Femur (tissue), 1 donor: ENCODE measurements at places on chromosomes 6 and 20.

GRCh38 chr20:16011056-16011455 is 562.2 kb downstream of the KIF16B start:
- DNase-seq, result no peak

GRCh38 chr6:223763-224162 is 68.5 kb upstream of the DUSP22 start:
- DNase-seq, result no peak

DNA sequence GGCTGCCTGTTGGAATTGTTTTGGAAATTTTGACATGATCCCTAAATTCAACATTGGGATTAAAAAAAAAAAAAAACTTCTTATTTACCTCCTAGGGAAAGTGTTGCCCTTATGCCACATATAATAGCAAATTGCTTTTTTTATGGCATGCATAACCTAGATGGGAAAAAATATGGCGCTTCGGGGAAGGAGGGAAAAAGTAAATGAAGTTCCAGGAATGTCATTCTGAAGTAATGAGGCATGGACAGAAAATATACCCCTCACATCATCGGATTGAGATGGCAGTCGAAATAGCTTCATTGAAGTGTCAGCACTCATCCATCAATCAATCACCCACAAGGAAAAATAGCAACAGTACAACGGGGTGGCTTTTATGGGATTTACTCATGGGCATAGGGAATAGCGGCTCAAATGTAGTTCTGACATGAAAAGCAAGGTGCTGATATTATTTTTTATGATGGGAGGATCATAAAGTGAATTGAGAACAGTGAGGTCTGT is 104.8 kb downstream of the ZNF217 start:
- DNase-seq, result no peak

GRCh38 chr6:135871296-135871695 is 19.8 kb downstream of the PDE7B start:
- no peak for DNase-seq

- no peak for DNase-seq
Observed at GRCh38 chr6:19333936-19334335, 503.2 kb upstream of the ID4 start.

DNA sequence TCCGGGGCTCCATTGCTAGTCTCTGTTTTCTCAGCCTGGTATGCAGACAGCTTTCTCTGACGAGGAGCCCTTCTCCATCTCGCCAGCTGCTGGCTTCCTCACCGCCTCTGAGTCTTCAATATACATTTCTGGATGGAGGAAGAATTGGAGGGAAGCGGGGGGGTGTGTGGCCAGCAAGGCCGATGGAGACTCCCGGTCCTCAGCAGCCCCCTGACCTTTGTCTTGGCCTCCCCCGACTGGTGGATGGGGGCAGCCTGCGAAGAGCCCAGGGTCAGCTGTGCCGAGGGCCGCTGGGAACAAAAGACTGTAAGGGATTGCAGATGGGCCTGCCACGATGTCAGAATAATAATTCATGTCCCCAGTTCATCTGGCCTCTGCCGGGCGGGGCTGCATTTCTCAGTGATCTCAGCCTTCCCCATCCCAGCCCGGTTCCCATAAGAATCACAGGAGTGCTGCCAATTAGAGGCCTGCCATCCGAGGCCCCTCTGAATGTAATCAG is 54.3 kb upstream of the STX16 start:
- DNase-seq, result peak; percentile 93

- DNase-seq, result no peak
Observed at GRCh38 chr6:65289491-65289890, 417.5 kb downstream of the EYS start.

- DNase-seq, result no peak
Observed at GRCh38 chr6:113315879-113316278, 541.3 kb upstream of the MARCKS start.

DNA sequence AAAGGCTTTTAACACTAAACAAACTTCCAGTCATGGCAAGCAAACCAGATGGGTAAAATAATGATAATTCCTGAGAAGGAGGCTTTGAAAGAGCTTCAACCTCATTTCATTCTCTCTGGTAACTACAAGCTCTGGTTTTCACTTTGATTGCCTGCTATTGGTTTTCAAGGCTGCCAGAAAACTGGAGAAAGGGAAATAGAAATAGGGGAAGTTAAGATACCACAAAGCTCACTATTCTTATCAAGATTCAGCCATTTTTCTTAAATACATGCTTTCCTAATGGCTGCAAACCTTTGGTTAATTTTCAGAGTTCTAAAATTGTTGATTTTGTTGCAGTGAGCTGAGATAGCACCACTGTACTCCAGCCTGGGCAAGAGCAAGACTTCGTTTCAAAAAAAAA is 42.5 kb upstream of the NELFCD start:
- no peak for DNase-seq

- DNase-seq, result no peak
Observed at GRCh38 chr6:151701911-151702562, 105.4 kb upstream of the ESR1 start.

- peak; percentile 74 for DNase-seq
Observed at GRCh38 chr6:169345146-169345545, 91.5 kb upstream of the THBS2 start.

- DNase-seq, result no peak
Observed at GRCh38 chr6:14520536-14520935, 403.0 kb downstream of the CD83 start.

DNA sequence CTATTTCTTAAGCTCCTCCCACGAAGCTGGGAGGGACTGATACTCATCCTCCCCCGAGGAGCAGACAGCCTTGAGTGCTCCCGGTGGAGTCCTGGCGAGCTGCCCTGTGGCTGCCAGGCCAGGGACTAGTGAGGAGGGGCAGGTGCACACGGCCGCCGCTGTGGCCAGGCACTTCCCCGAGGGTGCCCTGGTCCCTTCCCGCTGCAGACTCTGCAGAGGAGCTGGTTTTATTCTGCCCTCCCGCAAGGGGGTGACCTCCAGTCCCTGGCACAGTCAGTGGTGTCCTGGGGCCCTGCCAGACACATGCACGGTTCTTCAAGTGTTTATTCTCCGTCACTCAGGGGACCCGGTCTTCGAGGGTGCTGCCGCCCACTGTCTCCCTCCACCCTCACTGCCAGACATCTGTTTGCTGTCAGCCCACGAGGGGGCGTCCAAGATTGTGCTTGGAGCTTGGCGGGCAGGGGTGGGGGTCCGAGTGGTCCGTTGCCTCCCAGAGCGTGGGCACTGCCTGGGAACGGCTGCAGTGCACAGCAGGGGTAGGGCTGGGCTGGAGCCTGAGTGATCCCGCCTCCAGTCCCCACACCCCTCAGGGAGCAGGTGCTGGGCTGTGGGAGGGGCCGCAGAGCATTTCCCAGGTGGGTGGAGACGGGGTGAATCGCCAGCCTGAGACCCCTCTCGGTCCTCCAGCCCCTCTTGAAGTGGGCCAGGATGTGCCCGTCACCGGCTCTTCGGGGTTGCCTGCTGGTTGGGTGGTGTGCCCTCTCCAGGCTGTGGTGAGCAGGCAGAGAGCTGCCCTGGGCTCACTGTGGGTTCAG is 3.1 kb upstream of the CABLES2 start:
- no peak for DNase-seq

DNA sequence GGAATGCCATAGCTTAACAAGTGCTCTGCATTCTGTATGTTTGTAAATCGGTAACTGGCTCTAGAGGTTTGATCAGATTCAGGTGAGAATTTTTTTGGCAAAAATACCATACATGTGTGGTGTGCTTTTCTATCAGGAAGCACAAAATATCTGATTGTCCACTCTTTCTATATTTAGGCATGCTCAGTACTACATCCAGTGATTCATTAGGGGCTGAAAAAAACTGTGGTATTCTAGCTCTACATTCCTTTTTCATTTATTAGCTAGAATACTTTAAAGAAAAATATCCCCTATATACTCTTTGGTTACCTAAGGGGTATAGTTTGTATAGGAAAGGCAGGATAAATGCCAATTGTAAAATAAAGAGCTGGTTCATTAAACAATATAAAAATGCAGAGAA is 10.6 kb upstream of the ELOVL2 start:
- DNase-seq, result no peak

DNA sequence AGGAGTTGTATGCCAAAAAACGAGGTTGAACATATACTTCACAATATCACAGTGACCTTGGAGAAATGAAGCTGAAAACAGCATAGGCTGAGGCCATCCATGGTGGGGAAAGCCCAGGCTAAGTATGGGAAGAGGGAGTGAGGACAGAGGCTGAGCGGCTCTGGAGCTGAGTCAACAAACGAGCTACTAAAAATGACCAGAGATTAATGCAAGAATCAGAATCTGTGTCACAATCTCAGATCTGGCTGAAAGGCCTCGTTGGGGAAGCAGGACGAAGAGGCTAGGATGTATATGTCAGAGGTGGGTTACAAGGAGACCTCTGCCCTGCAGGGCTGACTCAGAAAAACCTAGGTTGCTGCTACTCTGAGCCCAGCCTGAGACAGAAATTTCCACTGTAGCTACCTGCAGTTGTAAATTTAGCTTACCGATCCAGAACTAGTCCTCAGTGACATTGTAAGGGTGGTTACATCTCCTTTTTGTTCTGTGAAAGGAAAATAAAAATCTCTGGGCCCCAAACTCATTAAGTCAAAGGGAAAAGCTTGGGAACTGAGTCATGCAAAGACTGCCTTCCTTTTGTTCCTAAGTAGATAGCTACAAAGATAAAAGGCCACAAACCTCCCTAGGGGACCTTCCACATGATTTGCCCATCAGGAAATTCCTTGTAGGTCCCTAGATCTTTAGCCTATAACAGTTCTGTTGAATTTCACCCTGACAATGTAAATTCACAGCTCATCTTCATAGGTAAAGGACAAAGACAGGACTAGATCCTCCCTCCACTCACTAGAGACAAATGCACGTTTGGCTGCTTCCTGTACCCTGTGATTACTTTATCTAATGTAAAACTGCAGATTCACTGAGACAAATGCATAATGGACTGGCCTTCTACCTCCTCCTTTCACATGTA is 8.5 kb upstream of the TUBB2A start:
- DNase-seq, result no peak

DNA sequence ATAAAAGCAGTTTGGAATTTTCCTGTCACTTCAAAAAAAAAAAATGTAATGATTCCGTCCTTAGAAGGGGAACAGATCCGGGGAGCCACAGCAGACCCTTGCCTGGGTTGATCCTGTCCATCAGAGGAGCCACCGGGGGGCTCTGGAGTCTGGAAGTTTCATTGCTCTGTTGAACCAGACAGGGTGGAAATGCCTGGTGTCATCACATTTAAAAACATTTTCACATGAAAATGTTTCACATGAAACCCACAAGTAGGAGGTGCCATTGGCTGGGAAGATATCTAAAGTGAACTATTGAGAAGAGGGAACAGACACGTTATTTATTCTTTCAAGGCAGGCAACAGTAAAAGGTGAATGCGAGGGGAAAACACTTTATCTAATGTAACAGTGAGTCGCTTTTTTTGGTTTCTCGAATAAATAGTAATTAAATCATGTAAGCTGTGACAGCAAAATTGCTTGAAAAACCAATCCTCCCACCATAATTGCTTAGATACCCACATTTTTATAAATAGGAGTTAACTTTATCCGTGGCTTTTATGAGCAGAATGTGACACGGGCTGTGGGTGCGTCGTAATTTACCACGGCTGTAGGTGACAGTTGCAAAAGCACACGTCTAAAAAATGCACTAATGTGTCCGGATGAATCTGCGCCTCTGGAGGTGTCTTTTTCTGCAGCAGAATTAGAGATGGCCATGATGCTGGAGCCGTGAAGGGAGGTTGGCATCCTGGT is 323.4 kb downstream of the TAF4 start:
- no peak for DNase-seq

GRCh38 chr20:60583741-60584140 is 625.5 kb downstream of the CDH26 start:
- DNase-seq, result no peak

DNA sequence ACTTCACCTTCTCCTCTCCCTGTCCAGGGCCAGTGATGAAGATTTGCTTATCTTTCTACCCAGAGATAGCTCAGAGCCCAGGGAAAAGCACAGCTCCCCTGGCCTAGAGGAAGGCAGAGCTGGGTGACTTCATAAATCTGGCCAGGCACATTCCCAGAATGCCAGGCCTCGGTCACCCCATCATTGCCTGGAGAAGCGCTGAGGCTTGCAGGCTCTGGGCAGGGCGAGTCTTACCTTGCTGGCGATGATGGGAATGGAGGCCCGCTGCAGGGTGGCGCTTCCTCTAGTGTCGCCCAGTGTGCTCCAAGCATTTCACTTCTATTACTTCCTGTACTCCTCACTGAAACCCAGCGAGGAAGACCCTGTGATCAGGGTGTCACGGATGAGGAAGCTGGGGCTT is 60.1 kb downstream of the DAAM2 start:
- no peak for DNase-seq

DNA sequence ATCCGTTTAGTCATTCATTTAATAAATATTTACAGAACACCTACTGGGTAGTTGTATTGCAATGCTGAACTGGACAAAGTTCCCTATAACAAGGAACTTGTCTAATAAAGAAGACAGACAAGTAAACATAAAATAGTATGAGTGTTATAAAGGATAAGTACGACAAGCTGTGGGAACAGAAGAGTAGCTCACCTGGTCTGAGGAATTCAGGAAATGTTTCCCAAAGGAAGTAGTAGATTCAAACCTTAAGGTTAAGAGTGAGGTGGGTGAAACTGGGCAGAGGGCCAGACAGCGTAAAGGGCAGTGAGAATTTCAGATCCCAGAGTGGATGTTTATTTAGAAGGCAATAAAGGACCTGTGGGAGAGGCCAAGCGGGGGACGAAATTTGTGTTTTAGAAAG is 72.3 kb upstream of the CD2AP start:
- DNase-seq, result no peak

GRCh38 chr20:23146181-23146580 is 60.1 kb upstream of the CD93 start:
- no peak for DNase-seq

GRCh38 chr6:53492860-53493634 is 51.9 kb downstream of the GCLC start:
- DNase-seq, result peak; percentile 73

DNA sequence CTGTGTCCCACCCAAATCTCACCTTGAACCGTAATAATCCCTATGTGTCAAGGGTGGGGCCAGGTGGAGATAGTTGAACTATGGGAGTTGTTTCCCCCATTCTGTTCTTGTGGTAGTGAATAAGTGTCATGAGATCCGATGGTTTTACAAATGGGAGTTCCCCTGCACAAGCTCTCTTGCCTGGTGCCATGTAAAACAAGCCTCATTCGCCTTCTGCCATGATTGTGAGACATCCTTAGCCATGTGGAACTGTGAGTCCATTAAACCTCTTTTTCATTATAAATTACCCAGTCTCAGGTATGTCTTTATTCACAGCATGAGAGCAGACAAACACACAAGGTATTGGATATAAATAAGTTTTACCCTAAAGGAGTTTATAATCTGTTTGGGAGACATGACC is 121.2 kb downstream of the MMUT start:
- no peak for DNase-seq
